Aorta (tissue), 5 donors: ENCODE measurements at places on chromosomes 7 and 10. TPM values are rescaled to one million over a fixed set of nuclear protein-coding genes. Genes with fewer than 3 reads are reported as not detected.

GRCh38 chr10:6894405-6894804 lies 314.3 kb upstream of the PRKCQ start:
- DNase-seq, result no peak

GRCh38 chr10:6755781-6756460 lies 175.8 kb upstream of the PRKCQ start:
- DNase-seq, result no peak

Gene FOXL3
- not detected for total RNA-seq

Gene FAM237B
- total RNA-seq, result not detected

DNA sequence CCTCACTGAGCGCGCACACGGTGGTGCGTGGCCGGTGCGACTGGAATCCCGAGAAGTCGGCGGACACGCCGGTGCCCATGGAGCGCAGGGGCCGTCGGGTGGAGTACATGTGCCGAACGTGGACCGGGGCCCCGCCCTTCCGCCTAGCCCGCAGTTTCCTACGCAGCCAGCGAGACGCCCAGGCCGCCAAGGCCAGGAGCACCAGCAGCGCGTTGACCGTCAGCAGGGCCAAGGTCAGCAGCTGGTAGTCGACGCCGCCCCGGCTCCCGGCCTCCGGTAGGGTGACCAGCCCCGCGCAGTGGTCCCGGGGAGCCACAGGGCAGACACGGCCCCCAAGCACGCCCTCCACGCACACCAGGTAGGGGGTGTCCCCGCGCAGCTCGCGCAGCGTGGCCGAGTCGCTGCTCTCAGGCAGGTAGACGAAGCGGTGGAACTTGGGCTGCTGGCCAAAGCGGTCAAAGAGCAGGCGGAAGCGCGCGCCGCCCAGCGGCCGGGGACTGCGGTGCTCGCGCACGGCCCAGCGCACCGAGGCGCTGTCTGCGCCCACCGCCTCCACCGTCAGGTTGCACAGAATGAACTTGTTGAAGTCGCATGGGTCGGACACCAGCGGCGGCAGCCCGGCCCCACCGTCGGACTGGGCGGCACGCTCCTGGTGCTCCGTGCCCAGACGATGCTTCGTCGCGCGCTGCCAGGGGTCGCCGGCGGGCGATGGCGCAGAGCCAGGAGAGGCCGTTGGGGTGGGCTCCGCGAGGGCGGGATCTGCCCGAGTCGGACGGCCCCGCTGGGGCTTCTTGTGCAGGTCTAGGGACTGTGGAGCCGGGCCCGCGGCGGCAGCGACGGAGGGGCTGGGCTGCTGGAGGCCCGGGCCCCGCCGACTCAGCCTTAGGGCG lies 2.2 kb downstream of the TRIL start:
- peak; percentile 89 for DNase-seq

DNA sequence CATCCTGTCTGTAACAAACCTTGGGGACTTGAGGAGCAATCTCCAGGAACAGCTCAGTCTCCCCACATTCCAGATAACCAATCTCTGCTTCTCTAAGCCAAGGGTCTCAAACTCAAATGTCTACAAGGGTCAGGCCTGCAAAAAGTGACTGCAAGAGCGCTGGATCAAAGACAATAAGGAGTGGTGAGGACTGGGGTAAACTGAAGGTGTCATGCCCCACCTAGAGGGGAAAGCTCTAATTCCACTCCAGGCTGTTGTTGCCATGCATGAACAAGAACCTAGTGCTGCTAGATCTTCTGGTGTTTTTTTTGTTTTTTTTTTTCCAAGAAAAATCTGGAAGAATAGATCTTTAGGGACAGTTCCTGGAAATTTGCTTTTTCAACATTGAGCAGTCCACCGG lies 117.9 kb upstream of the MACROH2A2 start:
- no peak for DNase-seq

GRCh38 chr10:14191407-14191806 lies 139.3 kb downstream of the FRMD4A start:
- DNase-seq, result no peak

Gene HHEX
- 22.7 TPM for total RNA-seq

DNA sequence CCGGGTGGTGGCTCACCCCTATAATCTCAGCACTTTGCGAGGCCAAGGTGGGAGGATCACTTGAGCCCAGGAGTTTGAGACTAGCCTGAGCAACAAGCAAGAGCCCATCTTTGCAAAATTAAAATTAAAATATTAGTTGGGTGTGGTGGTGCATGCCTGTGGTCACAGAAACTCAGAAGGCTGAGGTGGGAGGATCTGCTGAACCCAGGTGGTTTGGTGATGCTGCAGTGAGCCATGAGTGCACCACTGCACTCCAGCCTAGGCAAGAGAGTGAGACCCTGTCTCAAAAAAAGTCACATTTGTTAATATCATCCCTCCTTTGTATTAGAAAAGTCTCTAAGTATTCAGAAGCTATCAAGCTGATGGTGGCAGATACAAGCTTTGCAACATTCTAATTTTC lies 317.5 kb downstream of the ANKRD30A start:
- DNase-seq, result no peak

Gene ZC3HAV1
- total RNA-seq, result 28.2 TPM

Gene NPC1L1
- 1.1 TPM for total RNA-seq

DNA sequence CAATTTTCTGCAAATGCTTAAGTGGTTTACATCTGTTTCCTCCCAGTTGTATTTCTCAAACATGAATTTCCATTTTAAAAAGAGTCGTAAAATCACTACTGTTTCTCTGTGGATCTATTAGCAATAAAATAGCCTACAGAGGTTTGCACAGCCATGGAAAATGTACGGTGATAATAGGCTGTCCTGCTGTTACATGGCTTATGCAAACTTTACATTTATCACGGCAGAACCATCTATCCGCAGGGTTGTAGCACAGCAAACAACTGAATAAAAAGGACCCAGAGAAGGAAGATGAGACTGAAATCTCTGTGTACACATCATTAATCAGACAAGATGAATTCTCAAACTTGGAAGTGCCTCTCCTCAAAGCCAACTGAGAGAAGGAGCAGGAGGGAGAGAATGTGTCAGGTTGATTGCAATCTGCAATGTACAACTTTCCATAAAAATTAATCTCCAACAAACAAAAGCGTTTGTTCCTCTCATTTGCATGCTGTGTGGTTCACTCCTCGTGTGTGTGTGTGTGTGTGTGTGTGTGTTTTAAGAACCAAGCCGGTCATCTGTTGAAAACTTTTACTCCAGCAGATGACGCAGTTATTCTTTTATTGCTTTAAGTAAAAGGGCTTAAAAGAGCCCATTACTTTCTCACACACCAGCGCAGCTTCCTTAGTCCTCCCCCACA lies 279.3 kb downstream of the SKAP2 start:
- no peak for DNase-seq
